Astrocyte (in vitro differentiated cells and primary cell): ENCODE measurements at places on chromosomes 4 and X. TPM values are rescaled to one million over a fixed set of nuclear protein-coding genes. Genes with fewer than 3 reads are reported as not detected.

- no peaks in the 10 kb centered on the region for H3K27me3 ChIP-seq
- peak overlapping the region; percentile 93 for H3K4me3 ChIP-seq
Observed at GRCh38 chrX:51894697-51895336, 1.4 kb downstream of the MAGED1 start.

GRCh38 chr4:6502747-6503465 is 30.5 kb upstream of the PPP2R2C start:
- no peaks in the 10 kb centered on the region for H3K36me3 ChIP-seq
- DNase-seq: no peak
- no peaks in the 10 kb centered on the region for H3K27me3 ChIP-seq
- no peaks in the 10 kb centered on the region for H3K4me1 ChIP-seq

DNA sequence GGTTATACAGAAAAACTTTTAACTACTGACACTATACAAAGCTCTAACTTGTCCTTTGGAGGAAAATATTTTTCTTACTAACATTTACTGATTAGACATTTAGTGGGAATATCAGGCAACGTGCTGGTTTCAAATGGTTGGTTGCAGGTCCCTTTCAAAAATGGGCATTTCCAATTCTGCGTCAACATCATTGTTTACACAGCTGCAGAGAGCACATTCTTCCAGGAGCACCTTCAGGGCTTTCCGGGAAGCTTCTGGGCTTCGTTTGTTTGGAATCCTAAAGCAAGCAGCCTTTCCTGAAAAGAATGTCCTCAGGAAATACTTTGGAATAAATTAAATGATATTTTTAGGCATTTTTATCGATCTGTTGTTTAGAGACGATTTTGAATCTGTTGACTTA is 289.7 kb downstream of the TRIML1 start:
- H3K4me1 ChIP-seq: no peaks in the 10 kb centered on the region
- H3K4me3 ChIP-seq: no peak overlapping the region
- H3K27me3 ChIP-seq: no peaks in the 10 kb centered on the region
- no peak overlapping the region for H3K27ac ChIP-seq
- DNase-seq: no peak

The CLCN4 gene
- 5.9 and 7.2 TPM in 2 replicates for total RNA-seq

The SOD3 gene
- 8.6 and 12.0 TPM in 2 replicates for total RNA-seq
